ENCODE measurements at places on chromosomes 5 and 9.

DNA sequence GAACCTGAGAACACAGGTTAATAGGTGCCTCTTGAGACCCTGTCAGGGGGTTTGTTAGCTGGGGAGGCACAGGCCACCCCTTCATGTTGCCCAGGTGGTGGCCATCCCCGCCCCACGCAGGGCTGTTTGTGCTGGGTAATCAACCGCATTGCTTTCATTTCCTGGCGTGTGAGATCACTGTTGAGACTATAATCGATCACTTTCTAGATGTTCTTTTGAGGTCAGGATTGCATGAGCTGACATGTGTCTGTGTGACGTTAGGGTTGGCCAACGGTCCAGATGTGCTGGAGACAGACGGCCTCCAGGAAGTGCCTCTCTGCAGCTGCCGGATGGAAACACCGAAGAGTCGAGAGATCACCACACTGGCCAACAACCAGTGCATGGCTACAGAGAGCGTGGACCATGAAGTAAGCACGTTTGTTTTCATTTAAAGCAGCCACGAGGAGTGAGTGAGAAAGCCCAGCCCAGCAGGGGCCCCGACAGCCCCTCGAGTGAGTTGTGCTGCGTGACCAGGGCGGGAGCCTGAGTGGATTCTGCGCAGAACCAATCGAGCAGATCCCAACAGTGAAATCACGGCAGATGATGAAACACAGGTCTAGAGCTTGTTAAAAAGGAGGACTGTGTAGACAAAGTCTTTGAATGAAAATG, 115.0 kb upstream of the CACNA1B start:
- DNase-seq: no peak

DNA sequence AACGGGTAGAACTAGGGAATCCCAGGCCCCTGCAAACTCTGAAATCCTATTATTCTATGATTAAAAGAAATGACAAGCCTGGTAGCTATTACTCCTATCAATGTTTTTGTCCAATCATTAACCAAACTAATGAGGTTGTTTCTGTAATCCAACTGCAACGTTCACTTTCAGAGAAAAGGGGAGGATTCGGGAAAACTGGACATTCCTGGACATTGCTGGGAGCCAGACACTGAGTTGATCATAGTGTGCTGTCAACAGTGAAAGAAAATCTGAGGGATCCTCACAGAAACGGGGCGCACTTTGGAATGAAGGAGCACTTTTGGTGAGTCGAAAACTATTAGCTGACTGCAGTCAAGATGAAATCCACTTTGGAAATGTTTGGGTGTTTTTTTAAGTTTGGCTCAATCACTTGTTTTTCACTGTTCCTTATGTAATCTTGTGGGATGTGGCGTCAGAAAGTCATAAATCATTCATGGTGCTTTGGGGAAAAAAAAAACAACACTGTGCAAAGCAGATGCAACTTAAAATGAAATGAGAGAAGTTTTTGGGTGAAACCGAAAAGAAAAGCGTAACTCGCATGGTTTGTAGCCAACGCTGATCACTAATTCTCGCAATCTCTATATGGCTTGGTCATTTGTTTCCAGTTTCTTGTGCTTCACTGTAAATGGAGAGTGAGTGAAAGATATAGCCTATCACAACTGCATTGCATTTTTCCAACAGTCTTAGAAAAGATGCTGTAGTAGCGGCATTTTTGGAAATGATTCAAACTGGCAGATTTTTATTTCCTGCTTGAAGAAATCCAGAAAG, 51.2 kb upstream of the ADRA1B start:
- DNase-seq: no peak

DNA sequence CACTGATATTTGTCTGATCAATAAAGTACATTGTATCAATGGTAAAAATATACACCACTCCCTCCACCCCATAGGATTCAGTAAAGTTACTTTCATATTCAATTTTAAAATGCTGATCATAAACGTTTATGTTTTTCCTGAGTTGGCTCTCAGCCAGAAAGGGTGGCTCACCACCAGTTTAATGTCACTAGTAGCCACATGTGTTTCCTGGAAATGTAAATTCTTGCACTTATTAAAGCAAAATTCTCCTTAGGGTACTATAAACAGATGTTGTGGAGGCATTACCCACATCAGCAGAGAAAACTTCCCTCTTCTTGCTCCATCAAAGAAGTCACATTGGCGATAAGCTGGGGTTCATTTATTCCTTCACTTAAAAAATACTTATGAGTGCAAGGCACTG, 210.3 kb downstream of the SREK1 start:
- no peak for DNase-seq

- no peak for DNase-seq
Measured at GRCh38 chr5:38666668-38667498, 110.4 kb upstream of the LIFR start.

GRCh38 chr5:79613549-79613948, 1.3 kb downstream of the TENT2 start:
- no peak for DNase-seq

DNA sequence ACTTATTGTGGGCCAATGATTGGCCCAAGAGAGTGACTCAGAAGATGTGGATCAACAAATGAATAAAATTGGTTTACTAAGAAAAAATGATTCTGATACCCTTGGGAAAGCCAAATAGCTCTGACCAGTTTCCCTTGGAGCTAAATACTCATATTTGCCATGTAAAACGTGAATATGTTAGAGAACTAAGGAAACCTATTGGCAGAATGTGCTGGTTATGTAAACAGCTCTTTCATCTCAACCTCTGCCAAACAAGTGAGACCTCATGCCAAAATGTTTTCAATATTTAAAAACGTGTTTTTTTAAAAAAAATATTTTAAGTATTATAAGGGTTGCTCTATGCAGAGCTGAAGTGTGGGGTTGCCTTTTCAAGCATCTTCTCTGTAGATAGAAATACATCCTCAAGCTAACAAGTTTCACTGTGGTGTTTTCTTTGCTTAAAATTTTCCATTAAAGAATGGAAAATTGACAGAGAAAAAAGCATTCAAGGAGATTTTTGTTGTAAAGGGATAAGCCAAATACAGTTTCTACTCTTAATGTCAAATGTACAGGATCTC, 186.9 kb upstream of the TUT7 start:
- DNase-seq: no peak

DNA sequence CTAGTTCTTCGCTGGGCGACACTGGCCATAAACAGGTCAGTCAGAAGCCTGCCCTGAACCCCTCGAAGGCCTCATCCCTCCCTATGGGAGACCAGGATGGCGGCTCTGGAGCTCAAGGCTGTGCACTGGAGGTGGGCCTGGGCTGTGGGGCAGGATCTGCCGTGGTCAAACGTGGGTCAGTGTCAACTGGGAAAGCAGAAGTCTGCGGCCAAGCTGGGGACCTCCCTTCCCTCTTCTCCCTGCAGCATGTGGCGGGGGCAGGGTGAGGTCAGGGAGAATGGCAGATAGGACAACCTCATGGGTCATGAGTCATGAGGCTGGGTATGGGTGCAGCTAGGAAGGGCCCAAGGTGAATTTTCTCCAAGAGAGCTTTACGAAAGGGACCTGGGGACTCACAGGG, 132.9 kb downstream of the RXRA start:
- DNase-seq: no peak

- DNase-seq: no peak
Measured at GRCh38 chr5:144254552-144254951, 83.9 kb downstream of the KCTD16 start.
